ENCODE measurements at places on chromosomes 4 and X. TPM values are rescaled to one million over a fixed set of nuclear protein-coding genes. Genes with fewer than 3 reads are reported as not detected.

ZNF141 gene
- polyA plus RNA-seq = 3.7 TPM

HSFX1 gene
- polyA plus RNA-seq = 1.4 TPM

FGF13 gene
- 0.49 TPM for polyA plus RNA-seq

TENM3 gene
- polyA plus RNA-seq = 0.20 TPM

TMEM271 gene
- 0.08 TPM for polyA plus RNA-seq

GABRE gene
- 26.3 TPM for polyA plus RNA-seq

Measured in esophagus (tissue), 2 donors.